ENCODE measurements at places on chromosomes 2 and 18.

DNA sequence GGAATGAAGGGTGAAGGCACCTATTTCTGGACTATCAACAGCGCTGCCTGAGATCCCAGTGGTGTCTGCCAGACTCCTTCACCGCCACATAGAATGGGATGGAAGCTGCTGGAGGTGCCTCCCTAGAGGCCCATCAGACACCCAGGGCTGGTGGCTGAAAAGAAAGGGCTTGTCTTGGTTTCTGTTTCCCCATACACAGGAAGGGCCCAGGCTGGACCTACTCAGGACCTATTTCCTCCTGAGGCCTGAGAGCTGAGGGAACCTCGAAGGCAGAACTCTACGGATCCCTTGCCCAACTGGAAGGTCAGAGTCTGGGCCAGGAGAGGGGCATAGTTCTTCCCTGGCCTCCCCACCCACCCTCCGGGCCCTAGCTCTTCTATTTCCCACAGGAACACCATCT, 2.9 kb upstream of the CLEC4F start:
- no peak for DNase-seq

DNA sequence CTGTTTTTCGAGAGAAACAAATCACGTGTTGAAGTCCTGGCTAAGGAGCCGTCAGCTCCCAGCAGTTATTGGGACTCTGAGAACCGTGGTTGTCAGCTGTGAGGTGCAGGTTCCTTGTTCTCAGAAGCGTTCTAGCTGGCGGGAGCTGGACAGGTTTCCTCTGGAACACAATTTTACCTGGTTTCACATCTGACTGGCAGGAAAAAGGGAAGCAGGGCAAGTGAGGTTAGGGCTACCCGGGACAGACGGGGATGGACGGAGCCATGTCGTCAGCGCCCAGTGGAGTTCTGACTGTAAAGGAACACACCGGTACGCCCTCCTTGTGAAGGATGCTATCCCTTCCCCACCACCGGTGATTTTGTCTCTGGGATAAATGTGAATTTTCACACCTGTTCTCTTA, 26.1 kb downstream of the ITGB1BP1 start:
- no peak for DNase-seq

- no peak for DNase-seq
These were observed 62.4 kb upstream of the ACVR1 start for GRCh38 chr2:157938556-157938955.

GRCh38 chr18:73101977-73102376, 234.2 kb upstream of the NETO1 start:
- no peak for DNase-seq

DNA sequence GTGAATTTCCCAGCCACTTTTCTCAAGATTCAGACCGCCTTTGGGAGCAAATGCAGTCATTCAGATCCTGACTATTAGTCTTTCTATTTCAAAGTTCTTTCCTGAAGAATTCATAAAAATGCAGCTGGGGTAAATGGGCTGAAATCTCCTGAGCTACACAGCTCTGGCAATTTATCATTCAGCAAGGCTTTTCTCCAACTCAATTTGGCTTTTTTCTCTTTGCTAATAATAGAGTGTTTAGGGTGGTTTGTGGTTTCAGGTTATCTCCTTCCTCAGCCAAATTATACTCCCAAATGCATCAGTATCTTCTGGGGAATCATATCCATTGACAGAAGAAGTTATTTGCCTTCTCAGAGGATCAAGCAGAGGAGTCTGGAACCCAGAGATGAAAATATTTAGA, 282.4 kb upstream of the SLC14A2 start:
- DNase-seq, result no peak

DNA sequence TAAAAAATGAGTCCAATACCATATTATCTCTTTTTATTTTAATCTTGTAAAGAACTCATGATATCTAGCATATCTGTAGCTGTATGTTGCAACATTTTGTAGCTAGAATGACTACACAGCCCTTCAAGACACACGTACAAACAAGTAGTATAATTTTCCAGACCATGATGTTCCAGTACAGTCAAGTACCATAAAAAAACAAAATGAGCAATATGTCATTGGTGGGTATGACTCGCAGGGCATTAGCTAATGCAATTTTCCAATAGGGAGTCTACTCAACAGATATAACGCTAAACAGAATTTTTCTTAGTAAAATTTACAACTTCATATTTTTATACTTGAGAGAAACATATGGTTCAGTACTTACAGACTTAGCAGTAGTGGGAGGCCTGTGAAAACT, 53.6 kb upstream of the UGP2 start:
- no peak for DNase-seq

GRCh38 chr2:159635006-159635789, 18.9 kb upstream of the BAZ2B start:
- no peak for DNase-seq

DNA sequence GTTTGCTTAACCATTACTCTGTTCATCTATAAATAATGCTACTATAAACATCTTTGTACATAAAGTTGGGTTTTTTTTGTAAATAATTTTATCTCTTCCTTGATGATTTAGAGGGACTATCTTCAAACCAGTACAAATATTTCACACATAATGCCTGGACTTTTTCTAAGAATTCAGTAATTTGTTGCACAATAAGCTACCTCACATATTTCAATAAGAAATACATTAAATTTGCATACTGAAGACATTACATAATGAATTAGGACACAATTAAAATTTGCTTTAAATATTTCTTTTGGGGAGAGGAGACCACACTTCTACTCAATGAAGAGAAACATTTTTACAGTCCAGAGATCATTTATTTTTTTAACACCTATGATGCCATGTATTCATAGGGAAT, 7.2 kb upstream of the ROCK1 start:
- DNase-seq, result no peak

- DNase-seq, result no peak
These were observed 17.6 kb upstream of the MAP4K4 start for GRCh38 chr2:101679801-101680487.

- DNase-seq, result no peak
These were observed 47.2 kb upstream of the MAP2 start for GRCh38 chr2:209376686-209377085.

GRCh38 chr18:45014047-45014501, 333.4 kb downstream of the SETBP1 start:
- no peak for DNase-seq

- DNase-seq, result no peak
These were observed 31.0 kb downstream of the MRPL33 start for GRCh38 chr2:27802547-27802946.

DNA sequence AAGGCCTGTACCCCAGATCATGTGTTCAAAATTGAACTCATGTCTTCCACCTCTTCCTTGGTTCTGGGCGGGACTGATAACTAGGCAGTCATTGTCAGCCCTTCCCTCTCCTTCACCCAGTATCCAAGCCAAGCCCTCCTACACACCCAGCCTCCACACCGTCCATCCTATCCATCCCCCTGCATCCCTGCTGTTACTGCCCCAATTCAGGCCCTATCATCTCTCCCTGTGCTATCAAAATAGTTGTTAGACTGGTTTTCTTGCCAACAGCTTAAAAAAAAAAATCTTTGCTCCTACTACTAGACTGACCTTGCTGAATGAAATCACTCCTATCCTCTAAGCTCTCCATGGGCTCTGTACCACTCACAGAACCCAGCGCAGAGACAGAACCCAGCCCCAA, 32.8 kb downstream of the TGFA start:
- no peak for DNase-seq

- DNase-seq, result no peak
These were observed 73.1 kb upstream of the ZNF521 start for GRCh38 chr18:25425024-25425423.

- no peak for DNase-seq
These were observed 261.4 kb upstream of the KCNJ3 start for GRCh38 chr2:154437104-154437503.

DNA sequence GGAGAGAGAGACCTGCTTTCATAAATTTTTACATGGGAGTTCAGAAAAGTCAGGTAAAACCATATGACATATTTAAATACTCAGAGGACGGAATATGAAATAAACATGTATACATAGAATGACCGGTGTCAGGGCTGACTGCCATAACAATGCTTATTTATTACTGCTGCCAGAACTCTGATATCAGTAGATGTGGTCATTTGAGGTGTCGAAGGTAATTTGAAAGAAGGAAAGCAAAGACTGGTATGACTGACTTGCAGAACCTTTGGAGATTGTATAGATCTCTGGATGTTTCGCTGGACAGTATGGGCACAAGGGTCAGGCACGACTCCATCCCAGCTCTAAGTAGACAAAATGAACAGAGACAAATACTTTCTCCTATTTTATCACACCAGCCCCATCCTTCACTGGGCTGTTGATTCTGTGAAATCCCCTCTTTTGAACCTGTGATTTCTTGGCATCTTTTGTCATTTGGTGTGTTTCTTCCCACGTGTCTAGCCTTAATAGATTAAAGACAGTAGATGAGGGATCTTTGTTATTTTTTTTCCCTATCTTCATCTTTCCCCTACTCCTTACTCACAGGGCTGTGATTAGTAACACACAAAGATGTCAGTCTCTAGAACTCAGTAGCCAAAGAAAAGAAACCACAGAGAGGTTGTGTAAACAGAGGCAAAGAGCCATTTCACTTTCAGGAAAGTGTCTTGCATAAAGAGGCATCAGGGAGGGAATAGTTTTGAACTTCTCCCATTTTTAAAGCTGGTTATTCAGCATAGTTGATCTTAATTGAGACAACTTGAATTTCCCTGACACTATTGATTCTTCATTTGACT, 61.6 kb downstream of the ICOS start:
- no peak for DNase-seq

DNA sequence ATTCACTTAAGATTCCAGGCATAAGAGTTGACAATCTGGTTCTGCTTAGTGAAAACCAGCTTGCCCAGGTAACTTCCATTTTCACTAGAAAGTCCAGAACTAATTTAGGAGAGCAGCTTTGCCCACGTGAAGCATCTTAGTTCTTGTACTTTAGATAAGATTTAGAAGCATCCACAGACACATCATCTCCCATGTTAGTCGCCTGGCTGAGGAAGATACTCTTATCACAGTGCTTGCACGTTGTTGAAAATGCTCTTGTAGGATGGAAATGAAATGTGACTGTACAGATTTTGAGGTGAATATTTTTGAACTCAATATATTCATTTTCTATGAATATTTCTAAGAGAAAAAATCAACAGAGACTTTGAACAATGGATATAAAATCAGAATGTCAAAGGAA, 159.7 kb downstream of the SOCS6 start:
- no peak for DNase-seq

- DNase-seq, result no peak
These were observed 96.3 kb downstream of the NOL4 start for GRCh38 chr18:34128436-34128835.

DNA sequence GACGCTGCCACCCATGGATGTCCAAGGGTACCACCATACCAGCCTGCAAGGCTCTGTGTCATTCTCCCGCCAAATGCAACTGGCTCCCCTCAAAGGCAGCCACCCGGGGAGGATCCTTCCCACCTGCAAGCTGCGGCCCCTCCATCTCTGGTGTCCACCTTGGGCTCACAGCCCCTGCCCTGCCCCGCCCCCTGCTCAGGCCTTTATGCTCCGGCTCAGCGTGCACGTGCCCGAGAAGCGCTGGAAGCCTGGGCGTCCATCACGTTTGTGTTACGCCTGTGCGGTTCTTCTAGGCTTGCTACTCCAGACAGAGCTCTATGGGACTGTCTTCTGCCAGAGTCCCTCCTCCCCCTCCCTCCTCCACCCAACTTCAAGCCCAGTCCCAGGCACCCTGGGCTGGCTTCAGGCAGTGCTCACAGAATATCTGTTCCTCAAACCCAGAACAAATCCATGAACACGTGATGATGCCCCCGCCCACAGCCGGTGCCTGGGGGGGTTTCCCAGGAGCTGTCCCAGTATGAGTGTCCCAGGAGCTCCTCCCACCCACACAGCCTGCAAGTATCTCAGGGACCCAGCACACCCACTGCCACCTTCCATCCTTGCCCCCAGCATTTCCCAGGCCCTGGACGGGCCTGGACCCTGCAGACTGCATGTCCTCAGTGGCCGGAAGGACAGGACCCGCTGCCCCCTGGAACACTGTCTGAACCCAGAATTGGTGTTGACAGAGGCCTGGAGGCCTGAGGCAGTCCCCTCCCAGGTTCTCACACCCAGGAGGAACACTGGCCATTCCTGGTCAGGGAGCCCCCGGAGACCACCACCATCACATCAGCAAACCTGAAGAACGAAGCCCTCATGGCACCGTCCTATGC, 30.3 kb downstream of the KIF1A start:
- no peak for DNase-seq

DNA sequence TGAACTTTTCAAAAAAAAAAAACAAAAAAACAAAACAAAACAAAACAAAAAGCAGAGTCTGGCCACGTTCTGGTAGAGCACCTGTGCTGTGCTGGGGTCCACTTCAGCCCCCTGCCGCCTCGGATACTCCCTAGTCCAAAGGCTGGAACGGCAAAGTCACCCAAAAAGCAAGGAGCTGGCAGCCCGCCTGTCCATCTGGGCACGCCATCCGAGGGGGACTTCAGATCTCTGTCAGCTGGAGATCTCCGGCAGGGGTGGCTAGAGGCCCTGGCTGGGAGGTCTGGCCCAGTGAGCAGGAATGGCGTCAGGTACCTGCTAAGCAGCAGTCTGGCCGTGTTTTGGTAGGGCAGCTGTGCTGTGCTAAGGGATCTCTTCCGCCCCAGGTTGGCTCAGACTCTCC, 152.3 kb upstream of the ZNF516 start:
- no peak for DNase-seq

GRCh38 chr2:141003967-141004657, 1126.7 kb downstream of the LRP1B start:
- DNase-seq, result no peak

- DNase-seq, result no peak
These were observed 560.0 kb downstream of the ADCYAP1 start for GRCh38 chr18:1464444-1465217.

- no peak for DNase-seq
These were observed 450.2 kb downstream of the PLCL1 start for GRCh38 chr2:198254536-198255090.

- no peak for DNase-seq
These were observed 88.1 kb downstream of the NDUFA10 start for GRCh38 chr2:239936838-239937581.

DNA sequence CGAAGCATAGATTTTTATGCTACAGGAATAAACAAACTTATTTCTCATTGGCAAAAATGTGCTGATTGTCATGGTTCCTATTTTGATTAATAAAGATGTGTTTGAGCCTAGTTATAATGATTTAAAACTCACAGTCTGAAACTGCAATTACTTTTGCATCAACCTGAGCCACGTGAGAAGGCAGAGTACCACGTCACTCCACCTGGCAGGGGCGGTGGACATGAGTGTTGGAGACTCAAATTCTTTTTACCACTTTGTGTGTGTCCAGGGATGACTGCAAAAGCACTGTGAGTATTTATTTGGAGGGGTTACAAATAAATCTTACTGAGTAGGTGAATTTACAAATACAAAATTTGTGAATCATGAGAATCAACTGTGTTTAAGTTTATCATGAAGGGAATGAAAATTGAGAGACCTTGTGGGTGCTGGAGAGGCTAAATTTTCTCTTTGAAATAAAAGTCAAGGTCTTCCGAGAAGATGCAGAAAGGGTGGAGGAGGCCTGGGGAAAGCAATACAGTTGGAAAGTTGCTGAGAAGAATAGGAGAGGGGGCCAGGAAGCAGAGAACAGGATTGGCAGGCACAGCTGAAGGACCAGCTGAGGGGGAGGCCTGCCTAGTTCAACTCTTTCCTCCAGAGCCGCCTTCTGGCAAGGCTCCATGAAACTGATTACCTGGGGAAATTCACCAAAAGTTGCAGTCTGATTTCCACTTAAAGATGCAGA, 316.4 kb downstream of the MYCN start:
- DNase-seq, result no peak
